ENCODE measurements at places on chromosomes 5 and 9.

DNA sequence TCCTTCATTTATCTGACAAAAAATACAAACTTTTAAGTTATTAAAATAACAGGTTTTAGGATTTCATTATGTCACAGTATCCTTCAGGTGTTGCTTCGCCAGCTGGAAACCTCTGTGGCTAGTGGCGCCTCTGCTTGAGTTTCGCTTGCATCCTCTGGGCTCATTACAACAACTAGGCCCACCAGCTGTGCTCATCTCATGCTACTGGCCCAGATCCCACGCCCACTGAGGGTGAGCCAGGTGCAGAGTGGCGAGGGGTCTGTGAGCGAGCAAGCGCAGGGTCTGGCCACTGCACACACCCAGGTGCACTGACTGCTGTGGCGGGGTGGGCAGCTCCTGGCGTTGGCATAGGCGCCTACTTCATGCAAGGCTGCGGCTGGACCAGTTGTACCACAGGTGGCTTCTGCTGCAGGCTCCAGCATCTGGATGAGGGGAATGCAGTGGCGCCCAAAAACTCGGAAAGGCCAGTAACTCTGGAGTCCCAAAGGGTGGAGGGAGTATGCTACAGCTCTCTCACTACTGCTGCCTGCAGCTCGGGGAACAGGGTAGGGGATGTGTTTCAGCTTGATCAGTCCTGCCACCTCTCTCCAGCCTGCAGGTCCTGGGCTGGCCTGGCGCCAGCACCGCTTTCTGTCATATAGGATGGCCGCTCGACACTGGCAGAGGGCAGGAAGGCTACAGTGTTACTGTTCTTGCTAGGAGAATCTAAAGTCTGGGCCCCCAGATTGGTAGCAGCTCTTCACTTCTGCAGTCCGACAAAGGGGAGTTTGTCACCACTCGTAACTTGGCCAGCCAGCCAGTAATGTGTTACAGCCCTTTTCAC is 452.1 kb downstream of the TUSC1 start:
- no peak for DNase-seq

DNA sequence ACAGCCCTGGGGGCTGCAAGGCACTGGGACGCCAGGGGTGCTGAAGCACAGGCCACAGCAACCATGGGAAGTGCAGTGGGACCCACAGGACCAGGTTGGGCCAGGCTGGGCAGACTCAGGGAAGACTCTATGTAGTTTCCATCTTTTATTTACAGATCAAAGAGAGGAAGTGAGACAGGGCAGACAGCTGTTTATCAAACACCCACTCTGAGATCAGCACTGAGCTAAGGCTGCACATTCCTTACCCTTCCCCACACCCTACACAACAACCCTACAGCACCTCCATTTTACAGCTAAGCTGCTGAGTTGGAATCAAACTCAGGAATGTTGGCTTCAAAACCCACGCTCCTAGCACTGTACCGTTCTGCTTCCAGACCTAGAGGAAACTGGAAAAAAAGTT is 19.8 kb downstream of the BARHL1 start:
- no peak for DNase-seq

DNA sequence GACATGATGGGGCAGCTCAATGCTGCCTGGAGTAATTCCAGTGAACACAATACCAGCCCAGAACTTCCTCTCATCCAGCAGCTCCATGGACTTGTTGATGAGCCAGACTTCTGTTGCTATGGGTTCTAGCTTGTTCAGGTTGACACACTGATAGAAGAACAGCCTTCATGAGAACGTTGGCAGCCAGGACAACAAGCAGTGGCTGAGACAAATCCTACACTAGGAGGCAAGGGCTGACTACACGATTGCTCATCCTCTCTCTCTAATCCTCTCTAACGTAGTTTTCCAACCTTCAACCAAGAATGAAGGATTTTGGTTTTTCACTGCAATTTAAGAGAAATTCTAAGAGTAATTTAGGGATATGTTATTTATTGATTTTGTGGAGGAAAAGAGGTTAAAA is 67.8 kb downstream of the NIPSNAP3B start:
- no peak for DNase-seq

- no peak for DNase-seq
These were observed 849 bp downstream of the RORB start for GRCh38 chr9:74497748-74498620.

GRCh38 chr5:122300374-122300773 is 11.7 kb upstream of the SNCAIP start:
- no peak for DNase-seq

DNA sequence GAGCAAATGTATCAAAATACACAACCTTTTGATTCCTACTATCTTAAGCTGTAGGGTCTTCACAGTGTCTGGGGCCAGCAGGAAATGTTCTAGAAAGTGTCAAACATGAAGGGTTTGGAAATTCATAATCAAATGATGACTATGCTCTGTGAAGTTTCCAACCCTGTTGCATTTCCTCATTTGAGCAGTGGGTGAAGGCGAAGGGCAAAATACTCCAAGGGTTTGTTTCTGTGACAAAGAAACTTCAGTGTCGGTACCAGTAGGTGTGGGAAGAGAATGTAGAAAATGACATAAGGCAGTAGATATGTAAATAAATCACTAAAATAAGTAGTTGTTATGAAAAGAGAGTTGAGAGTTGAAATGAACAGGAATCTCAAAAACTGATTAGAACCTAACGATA is 576 bp downstream of the ALDOB start:
- DNase-seq = no peak

DNA sequence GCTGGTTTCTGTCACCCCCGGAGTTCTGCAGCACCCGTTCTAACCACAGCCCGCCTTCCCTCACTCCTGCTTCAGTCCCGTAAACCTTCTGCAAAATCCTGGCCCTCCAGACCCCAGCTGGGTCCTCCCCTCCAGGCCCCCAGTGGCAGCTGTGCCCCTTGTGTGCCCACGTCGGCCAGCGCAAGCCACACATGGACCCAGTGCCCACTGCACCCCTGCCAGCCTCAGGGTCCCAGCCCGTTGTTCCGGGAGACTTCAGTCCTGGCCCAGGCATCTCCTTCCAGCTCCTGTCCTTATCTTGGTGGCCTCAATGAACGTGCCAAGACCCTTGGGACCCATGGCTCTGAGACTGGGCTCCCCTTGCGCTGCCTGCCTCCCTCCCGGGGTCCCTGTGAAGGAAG is 43.2 kb downstream of the EXD3 start:
- no peak for DNase-seq

GRCh38 chr5:114148253-114148652 is 213.6 kb upstream of the KCNN2 start:
- no peak for DNase-seq

DNA sequence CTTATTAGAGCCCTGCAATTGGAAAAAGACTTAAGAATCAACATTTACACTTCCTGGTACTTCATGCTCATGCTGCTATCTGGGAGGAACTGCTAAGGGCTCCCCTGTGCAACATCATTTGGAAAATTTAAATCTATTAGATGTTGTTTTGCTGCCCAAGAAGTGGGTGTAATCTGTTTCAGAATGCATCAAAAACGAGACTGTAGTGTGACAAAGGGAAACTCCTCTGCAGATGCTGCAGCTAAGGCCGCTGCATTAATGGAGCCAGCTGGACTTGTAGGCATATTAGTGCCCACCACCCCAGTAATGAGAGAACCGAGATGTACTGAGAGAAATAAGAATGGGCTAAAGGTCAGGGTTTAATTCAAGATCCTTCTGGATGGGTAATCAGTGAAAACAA is 11.1 kb upstream of the PAIP1 start:
- DNase-seq = no peak

GRCh38 chr5:36832274-36832673 is 44.3 kb upstream of the NIPBL start:
- no peak for DNase-seq

DNA sequence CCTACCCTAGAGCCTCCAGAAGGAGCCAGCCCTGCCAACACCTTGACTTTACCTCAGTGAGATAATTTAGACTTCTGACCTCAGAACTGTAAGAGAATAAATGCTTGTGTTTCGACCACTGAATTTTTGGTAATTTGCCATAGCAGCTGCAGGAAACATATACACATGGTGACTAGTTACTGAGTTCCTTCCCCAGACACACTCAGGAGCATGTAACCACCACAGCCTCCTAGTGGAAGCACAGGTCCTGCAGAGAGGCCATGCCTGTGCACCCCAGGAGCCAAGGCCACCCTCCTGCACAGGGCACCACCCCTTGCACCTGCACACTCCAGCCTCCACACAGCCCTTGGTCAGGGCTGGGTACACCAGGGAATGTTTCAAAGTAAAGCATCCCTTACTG is 7.6 kb upstream of the CAMSAP1 start:
- no peak for DNase-seq

- no peak for DNase-seq
These were observed 33.4 kb downstream of the GCNT4 start for GRCh38 chr5:75018805-75019587.

DNA sequence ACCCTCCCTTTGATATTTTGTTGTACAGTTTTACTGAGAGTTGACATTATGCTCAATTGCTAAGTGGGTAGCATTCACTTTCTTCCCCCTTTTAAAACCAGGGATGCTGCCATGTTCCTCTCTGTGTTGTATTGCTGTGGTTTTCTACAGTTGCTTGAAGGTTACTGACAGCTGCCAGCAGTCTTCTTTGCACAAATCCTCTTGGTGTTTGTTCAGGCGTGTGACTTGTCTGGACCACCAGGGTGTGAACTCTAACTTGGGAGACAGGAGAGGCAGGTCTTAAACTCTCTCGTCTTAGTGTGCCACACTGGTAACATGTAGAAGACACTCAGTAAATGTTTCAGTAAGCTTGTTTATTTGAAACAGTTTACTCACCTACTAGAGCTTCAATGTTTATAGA is 25.1 kb downstream of the SLC44A1 start:
- DNase-seq = no peak

- no peak for DNase-seq
These were observed 58.8 kb downstream of the SLC1A1 start for GRCh38 chr9:4548811-4549725.

DNA sequence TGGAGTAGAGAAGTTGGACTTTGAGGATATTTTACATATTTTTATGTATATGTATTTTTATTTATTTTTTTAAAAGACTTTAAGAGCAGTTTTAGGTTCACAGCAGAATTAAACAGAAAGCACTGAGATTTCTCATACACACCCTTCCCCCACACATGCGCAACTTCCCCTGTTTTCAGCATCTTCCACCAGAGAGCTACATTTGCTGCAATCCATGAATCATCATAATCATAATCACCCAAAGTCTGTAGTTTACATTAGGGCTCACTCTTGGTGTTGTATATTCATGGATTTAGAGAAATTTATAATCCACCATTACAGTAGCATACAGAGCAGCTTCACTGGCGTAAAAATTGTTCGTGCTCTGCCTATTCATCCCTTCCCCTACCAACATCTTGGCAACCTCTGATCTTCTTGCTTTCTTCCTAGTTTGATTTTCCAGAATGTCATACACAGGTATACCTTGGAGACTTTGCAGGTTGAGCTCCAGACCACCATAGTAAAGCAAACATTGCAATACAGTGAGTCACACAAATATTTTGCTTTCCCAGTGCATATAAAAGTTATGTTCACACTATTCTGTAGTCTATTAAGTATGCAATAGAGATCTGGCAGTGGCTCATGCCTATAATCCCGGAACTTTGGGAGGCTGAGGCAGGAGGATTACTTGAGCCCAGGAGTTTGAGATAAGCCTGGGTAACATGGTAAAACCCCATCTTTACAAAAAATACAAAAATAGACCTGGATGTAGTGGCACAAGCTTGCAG is 9.6 kb upstream of the CCDC171 start:
- no peak for DNase-seq

DNA sequence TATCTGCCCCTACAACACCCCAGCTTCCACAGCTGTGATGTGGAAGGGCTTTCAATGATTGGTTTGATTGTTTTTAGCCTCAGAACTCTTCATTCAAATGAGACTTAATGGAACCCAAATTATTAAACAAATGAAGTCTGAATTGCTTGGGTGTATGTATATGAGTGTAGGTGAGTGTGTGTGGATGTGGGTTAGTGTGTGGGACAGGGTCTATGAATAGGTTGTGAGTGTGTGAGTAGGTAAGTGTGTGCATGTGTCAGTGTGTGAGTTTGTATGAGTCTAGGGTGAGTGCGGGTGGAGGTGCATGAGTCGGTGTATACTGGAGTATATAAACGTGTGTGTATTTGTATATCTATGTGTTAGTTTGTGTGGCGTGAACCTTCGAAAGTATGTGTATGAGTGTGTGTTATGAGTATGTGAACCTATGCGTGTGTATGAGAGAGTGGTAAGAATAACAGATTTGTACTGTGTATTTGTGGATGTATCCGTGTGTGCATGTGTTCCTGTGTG is 26.9 kb downstream of the COL15A1 start:
- no peak for DNase-seq

GRCh38 chr5:2752059-2752820 is 763 bp upstream of the IRX2 start:
- no peak for DNase-seq

DNA sequence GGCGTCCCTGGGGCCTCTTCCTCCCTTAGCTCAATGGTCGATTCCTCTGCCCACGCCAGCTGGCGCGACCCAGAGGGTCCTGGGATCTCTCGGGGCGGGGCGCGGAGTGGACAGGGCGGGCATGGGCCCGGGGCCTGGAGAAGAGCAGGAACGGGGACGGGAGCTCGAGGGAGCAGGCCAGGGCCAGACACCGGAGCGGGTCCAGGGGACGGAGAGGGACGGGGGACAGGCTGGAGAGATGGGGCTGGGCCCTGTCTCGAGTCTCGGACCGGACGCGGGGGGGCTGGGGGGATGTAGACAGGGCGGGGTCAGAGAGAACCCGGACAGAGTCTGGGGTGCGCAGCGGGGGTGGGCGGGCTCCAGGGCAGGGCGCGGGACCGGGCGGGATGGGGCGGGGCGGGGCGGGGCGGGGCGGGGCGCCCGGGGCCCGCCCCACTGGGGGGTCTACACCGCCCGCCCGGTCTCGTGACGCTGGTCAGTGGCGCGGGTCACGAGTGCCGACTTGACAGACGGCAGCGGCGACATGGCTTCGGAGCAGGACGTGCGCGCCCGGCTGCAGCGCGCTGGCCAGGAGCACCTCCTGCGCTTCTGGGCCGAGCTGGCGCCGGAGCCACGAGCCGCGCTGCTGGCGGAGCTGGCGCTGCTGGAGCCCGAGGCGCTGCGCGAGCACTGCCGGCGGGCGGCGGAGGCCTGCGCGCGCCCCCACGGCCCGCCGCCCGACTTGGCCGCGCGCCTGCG is at the start of gene UAP1L1:
Gene UAP1L1 (plus strand): TSS at position 508 of the 738 bp plus-strand sequence. CDS start 16 bp downstream, at position 524.
- no peak for DNase-seq

DNA sequence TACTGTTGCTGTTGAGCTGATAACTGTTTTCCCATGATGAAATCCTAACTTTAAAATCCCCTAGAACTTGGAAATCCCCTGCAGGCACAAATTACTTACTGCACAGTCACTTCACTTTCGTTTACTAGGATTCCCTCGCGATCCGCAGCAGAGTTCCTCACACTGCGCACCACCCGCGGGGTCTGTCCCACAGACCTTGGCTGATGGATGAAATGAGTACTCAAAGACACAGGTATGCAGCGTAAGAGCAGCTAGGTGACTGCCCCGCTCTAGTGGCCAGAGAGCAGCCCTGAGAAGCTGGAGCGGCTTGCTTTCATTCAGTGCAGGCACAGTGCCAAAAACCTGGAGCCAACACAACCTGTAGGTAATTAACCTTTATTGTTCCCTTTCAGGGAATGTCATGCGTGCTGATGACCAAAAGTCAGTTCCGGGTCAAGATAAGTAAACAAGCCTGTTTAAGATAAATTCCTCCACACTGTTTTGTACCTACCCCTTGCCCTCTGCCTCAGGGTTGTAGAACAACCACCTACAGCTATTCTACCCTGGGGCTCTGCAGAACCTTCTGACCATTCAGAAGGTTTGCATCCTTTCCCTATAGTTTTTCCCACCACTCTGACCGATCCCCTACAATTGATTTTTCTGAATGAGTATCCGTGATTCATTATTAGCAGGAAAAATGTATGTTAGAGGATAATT is 191.2 kb downstream of the CDH9 start:
- no peak for DNase-seq

GRCh38 chr9:100999906-101000544 is 28.5 kb upstream of the PLPPR1 start:
- no peak for DNase-seq
